ENCODE measurements at places on chromosomes 7 and 10. TPM values are rescaled to one million over a fixed set of nuclear protein-coding genes. Genes with fewer than 3 reads are reported as not detected.

The ATRNL1 gene
- polyA plus RNA-seq = 31.1 TPM

The TWIST1 gene
- 8.5 TPM for polyA plus RNA-seq

The PTPRZ1 gene
- polyA plus RNA-seq = 6.3 TPM

DNA sequence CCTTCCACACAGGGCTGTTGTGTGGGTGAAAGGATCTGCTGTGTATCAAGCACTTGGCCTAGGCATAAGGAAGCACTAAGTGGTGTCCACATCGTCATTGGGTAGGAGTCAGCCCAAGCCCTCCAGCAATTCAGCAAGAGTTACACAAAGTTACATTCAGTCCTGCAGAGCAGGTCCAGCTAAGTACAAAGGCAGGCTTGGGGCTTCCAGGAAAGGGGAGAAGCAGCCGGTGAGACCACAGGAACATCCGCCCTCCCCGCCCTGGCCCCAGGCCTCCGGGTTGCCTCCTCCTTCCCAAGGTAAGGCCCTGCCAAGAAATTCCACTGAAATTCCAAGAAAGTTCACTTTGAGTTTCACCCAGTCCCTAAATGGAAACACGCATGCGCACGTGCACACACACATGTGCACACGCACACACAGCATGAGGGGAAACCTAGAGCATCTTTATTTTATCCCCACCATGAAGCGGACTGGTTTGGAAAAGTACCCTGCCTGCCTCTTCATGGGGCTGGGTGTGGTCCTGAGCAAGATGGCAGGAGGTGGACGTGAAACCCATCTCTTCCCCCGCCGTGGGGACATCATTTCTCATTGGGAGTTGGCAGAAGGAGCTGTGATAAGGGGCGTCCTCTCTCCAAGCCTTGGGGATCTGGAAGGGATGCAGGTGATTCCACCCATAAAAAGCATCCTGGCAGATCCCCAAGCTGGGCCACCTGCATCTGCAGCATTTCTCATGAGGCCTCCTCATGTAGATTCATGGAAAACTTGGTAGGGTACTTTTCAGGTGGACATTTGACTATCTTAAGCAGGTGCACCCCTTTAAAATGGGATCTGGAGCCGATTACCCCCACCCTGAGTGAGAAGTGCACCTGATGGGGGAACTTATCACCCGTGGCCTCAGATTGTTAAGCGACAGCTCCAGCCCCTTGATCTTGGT, 69.1 kb upstream of the NANOS1 start:
- DNase-seq = no peak

- no peak for DNase-seq
Observed at GRCh38 chr7:42869131-42870020, 42.5 kb downstream of the C7orf25 start.

The CCDC3 gene
- polyA plus RNA-seq = 13.3 TPM

The TMEM196 gene
- polyA plus RNA-seq = 0.17 TPM

GRCh38 chr10:128065881-128066534, 60.2 kb downstream of the MKI67 start:
- no peak for DNase-seq

The ANXA8L1 gene
- polyA plus RNA-seq = not detected

DNA sequence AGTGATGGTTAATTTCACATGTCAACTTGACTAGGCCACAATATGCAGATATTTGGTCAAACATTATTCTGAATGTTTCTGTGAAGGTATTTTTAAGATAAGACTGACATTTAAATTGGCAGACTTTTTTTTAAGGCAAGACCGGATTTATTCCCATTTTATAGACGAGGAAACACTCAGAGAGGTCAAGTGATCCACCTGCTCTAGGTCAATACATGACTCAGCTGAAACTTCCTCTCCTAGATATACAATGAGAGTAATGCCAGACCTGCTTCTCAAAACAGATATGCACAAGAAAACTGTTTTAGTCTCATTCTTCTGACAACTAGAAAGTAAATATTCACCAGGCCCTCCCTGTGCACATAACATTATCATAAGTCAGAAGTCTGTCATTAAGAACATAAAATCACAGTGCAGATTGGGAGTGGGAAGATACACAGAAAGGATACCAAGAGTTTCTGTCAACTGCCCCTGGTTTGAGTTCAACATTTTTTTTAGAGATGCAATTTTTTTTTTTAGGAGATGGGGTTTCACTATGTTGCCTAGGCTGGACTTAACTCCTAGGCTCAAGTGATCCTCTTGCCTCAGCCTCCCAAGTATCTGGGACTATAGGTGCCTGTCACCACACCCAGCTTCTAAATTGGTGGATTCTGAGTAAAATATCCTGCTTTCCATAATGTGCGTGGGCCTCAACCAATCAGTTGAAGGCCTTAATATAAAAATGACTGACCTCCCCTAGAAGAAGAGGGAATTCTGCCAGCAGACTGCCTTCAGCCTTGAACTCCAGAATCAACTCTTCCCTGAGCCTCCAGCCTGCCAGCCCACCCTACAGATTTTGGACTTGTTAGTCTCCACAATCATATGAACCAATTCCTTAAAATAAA, 121.4 kb downstream of the ZFAND4 start:
- no peak for DNase-seq

DNA sequence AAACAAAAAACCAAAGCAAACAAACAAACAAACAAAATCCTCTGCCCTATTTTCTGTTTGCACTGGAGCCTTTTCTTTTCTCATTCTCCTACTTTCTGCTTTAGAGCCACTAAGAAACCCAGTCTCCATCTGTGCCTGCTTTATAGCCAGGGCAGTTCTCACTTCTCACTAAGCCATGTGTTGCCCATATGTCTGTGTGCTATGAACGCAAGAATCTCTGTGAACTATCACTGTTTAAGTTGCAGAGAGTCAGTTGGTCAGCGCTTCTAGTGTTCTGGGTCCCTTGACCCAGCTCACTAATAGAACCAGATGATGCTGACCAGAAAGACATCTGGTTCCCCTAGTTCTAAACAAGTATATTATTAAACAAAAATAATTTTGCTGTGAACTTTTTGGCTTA, 81.4 kb downstream of the FAM185A start:
- DNase-seq = no peak

DNA sequence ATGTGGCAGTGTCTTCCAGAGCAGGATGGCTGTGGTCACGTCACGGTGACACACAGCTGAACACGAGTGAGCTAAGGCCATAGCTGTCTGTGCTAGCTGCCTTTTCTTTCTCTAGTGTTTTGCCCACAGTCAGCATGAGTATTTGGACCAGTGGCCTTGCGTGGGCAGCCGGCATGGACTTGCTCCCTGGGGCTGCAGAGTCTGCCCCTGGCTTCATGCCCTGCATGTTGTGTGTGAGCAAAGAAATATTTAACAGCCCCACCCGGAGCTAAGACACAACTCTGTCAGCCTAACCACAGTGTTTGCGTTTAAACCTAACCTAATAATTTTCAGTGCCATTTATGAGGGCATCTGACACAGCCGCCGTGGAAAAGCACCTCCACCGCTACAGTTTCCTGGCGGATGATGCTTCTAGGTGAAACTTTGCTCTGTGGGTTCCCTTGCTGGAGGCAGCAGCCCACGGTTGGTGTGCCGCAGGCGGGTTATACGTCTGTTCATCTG, 14.6 kb downstream of the CHST12 start:
- DNase-seq = no peak

The HYAL4 gene
- polyA plus RNA-seq = 0.32 TPM

The PRTFDC1 gene
- 38.9 TPM for polyA plus RNA-seq

The AASS gene
- 50.3 TPM for polyA plus RNA-seq

The GBX1 gene
- polyA plus RNA-seq = 0.27 TPM

GRCh38 chr10:11612021-11613001, 861 bp upstream of the USP6NL start:
- DNase-seq = no peak

DNA sequence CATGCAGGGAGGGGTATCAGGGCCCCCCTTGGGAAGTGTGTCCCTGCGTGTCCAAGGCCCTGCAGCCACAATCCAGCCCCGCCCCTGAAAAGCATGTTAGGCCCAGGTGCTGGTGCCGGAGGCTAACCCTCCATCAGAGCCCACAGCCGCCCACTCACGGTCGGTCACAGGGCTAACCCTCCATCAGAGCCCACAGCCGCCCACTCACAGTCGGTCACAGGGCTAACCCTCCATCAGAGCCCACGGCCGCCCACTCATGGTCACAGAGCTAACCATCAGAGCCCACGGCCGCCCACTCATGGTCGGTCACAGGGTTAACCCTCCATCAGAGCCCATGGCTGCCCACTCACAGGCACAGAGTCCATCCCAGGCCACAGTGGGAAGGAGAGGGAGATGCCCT, 426.0 kb downstream of the DNAJB6 start:
- DNase-seq = no peak

GRCh38 chr10:106252541-106252940, 912.0 kb downstream of the SORCS1 start:
- DNase-seq = no peak

- DNase-seq = no peak
Observed at GRCh38 chr7:117825132-117825531, 48.1 kb downstream of the CTTNBP2 start.

The CD36 gene
- 30.9 TPM for polyA plus RNA-seq

GRCh38 chr7:138556771-138557484, 96.9 kb downstream of the TRIM24 start:
- DNase-seq = no peak

GRCh38 chr7:108257954-108258353, 127.8 kb upstream of the LAMB4 start:
- DNase-seq = no peak

The POLR2J2 gene
- polyA plus RNA-seq = 1.2 TPM

DNA sequence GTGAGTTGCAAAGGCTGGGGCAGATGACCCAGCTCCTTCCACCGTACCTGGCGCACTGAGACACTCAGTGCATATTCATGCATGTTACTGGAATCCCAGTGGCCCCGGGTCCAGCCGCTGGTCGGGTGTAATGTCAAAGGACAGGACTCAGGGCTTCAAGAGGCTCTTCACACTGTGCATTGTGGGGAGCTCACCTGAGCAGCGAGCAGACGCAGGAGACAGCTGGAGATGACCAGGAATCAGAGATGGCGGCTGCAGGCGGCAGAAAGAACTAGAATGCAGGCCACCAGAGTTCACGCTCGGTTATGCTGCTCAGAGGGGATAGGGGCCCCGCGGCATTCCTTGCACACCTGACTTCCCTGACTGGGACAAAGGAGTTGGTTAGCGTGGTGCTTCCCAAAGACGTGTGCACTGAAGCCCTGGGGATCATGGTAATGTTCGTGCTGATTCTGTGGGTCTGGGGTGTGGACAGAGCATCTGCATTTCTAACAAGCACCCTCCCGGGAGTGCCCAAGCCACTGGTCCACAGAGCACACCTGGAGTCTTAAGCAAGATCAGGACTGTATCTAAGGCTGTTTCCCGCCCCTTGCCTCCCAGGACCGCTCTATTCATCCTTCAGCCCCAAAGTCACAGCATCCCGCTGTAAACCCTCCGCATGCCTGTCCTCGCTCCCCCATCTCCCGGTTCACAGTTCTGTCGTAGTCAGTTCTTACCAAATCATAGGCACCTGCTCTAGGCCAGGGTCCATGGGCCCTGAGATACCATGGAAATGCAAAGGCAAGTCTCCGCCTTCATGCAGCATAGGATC, 71.0 kb downstream of the MKI67 start:
- no peak for DNase-seq

DNA sequence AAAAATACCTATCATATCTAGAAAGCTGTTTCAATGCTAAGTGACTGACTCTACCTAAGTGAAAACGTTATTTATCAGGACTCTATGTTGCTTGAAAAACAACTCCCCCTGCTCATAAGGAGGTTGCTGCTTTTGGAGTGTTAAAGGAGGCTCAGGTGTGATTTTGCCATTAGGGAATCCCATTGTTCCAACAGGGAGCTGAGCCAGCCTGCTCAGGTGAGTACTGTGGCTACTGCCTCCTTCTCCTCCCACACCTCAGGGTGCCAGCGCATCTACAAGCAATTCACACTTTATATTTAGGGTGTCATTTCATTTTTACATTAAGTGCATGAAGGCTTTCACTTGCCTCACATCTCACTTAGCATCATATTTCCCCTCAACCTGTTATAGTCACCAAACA, 84.7 kb downstream of the SEM1 start:
- no peak for DNase-seq

GRCh38 chr7:90842430-90842788, 246.3 kb downstream of the CDK14 start:
- DNase-seq = no peak

- DNase-seq = no peak
Observed at GRCh38 chr7:102063690-102064180, 222.9 kb upstream of the SH2B2 start.

DNA sequence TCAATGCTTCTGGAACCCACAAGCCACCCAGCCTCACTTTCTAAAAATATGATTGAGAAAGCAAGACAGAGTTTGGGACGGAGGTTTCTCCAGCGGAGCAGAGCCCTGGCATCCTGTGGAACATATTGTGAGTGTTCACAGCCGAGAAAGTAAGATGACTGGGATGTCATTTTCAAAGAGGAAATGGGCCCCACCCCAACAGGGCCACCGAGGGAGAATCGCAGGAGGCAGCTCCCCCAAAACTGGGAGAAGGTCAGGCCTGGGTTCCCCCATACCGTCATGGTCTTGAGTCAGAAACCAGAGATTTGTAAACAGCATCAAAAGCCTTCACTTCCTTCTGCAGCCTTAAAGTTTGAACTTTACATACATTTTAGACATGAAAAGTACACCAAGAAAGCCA, 560.0 kb downstream of the PTPRN2 start:
- no peak for DNase-seq

DNA sequence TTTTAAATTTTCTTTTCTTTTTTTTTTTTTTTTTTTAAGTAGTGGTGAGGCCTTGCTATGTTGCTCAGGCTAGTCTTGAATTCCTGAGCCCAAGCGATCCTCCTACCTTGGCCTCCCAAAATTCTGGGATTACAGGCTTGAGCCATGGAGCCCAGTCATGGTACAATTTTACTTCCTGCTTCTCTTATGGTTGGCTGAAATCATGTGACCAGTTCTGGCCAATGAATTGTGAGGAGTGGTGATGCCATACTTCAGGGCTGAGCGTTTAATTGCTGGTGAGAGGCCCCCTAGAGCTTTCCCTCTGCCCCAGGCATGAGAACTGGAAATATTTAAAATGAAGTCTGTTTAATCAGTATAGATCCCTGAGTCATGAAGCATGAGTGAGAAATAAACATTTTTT, 22.2 kb upstream of the BAIAP2L1 start:
- no peak for DNase-seq

DNA sequence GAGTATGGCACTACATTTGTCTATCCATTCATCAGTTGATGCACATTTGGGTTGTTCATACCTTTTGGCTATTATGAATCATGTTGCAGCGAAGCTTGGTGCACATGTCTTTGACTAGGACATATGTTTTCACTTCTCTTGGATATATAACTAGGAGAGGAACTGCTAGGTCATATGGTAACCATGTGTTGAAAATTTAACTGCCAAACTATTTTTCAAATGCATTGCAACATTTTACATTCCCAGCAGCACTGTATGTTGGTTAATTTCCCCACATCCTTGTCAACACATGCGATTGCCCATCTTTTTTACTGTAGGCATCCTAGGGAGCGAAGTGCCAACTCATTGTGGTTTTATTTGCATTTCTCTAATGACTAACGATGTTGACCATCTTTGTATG, 183.4 kb downstream of the PRKCQ start:
- no peak for DNase-seq

- DNase-seq = no peak
Observed at GRCh38 chr7:117630501-117630900, 150.7 kb downstream of the CFTR start.
